Left forelimb (tissue), 1 donor: ENCODE measurements at places on chromosomes 2 and 18.

DNA sequence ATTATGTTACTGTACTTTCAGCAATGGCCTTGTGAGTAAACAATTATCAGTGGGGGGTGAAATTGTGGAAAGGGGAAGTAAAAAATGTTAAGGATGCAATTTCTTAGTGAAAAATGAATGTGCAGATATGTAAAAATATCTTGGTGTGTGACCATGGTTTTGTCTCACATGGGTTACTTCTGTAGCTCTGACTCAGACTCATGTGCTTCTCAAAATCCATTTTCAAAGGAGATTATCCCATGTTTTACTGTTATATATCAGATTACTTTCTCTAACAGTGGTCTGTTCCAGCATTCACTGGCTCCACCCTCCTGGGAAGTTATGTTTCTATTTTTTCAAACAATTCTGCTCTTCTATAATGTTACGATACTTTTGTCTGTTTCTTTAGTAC, 298.2 kb upstream of the COL3A1 start:
- DNase-seq = no peak

- no peak for DNase-seq
Observed at GRCh38 chr2:20303966-20304365, 46.7 kb downstream of the PUM2 start.

DNA sequence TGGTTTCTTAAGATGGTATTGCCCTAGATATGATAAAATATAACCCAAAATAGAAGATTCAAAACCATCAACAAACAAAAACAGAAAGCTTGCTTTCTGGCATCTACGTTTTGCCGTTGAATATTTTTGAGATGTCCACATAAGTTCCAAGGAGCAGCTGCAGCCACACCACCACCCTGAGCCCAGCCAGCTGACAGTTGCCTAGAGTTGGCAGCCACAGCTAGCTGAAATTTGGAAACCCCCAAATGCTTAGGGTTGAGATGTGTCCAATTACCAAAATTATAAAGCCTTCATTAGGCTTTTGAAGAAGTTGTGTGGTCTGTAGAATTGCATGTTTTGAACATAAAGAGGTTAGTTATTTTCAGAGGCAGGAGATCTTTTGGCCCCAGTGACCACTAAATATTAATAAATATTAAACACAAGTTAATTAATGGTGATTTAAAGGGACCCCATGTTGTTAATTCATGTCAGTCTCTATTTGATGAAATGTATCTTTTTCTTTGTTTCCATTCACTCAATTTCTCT, 118.1 kb upstream of the DTNA start:
- no peak for DNase-seq

DNA sequence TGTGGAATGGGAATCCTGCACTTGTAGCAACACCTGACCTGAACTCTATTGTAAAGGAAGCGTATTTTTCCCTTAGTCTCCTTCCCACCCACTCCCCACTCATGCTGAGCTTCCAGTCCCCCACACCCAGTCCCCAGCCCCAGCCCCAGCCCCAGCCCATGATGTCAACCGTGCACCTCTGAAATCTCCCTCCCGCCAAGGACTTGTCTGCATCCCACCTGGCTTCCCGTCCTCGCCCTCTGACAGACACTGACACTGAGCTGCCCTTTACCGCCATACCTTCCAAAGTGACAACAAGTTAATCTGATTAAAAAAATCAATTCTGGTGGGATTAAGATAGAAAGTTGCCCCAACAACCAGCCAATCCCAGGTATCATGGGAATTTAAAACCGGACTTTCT, 213.6 kb upstream of the CELF4 start:
- no peak for DNase-seq

- DNase-seq = no peak
Observed at GRCh38 chr2:176845718-176846117, 366.9 kb upstream of the HNRNPA3 start.

- DNase-seq = peak; percentile 28
Observed at GRCh38 chr18:12765126-12765525, 62.3 kb downstream of the PSMG2 start.

GRCh38 chr18:56221195-56222065, 417.0 kb downstream of the TXNL1 start:
- DNase-seq = no peak

GRCh38 chr2:204104811-204105210, 168.2 kb downstream of the ICOS start:
- DNase-seq = no peak

- no peak for DNase-seq
Observed at GRCh38 chr2:113291191-113291590, 12.5 kb upstream of the PAX8 start.

DNA sequence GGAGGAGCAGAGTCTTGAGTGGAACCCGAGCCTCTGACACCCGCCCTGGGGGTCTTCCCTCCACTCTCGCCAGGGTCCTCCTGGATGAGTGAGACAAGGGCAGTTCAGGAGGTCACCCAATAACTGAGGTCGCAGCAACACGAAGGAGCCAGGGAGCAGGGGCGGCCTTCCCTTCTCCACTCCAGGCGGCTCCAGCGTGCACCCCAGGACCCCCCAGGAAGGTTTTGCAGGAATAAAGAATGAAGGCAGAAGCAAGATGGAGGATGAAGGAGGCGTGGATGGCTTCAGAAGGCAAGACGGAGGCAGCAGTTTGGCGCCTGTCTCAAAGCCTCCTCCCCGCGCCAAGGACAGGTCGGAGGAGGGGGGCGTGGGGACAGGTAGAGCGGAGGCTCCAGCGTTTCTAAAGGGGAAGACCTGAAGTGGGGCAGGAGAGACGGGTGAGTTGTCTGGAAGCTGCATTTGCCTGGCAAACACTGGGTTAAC, 579 bp upstream of the ITM2C start:
- no peak for DNase-seq

DNA sequence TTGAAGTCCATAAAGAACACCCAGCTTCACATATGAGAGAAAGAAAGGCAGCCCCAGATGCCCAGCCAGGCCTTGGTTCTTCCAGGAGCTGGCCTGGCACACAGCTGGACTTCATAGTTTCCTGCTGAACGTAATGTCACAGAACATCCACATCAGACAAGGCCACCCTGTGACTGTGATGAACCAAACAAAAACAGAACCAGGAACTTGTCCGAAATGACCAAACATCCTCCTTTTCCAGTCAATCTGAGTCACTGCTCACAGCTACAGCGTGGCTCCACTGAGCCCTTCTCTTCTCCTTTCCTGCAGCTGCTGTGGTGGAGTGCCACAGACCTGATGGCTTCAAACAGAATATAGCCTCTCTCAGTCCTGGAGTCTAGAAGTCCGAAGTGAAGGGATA, 45.4 kb upstream of the PAPOLG start:
- DNase-seq = no peak

GRCh38 chr2:31693882-31694281, 113.1 kb upstream of the SRD5A2 start:
- DNase-seq = no peak

GRCh38 chr18:52596748-52597435, 256.9 kb downstream of the DCC start:
- no peak for DNase-seq

GRCh38 chr18:13363359-13363758, 144.8 kb downstream of the LDLRAD4 start:
- DNase-seq = no peak

- peak; percentile 84 for DNase-seq
Observed at GRCh38 chr2:230411570-230412370, 4.2 kb upstream of the SP100 start.

- DNase-seq = no peak
Observed at GRCh38 chr2:174693344-174693743, 70.9 kb downstream of the CHRNA1 start.

DNA sequence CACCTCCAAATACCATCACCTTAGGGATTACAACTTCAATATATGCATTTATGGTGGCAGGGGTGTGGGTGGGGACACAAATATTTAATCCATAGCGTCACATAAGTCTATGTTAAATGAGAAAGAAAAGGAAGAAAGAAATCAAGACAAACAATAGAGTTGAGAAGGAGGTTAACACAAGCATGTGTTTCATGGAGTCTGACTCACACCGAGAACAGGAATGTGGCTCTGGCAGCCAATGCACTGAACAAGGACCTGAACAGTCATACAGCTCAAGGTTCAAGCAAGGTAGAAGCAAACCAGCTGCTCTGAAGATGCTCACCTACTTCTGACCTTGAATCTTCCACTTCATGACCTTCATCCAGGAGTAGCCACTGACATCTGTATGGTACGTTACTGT, 36.2 kb upstream of the LPIN1 start:
- DNase-seq = no peak

DNA sequence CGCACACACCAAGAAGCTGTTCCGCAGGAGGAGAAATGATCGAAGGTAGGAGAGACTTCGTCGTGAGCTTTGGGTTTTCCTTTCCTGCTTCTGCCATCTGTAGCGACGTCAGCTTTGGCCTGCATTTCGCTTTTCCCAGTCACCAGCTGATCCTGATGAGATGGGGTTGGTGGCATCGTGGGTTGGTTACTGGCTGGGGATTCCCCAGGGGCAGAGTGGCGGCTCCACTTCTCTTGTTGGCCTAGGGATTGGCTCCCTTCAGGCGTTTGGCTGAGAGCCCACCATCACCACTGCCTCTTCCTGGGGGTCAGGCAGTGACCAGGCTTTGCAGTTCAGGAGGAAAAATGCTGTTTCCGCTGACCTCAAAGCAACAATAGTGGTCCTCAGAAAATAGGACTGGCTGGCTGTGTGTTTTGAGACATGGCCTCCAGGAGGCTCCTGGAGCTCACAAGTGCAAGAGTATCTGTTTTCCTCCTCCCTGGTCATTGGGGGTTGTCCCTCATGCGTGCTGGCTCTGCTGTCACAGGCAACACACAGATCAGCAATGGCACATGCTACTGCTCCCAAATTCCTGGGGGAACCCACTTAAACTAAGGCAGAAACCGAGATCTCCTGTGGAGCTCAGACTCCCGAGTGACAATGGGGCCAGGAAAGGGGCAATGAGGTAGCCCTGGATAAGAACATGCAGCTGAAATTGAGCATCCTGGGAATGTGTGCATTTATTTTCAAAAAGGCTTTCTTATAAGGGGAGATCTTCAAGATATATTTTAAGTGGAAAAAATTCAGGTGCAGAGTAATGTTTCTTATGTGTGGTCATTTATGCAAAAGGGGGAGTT, 173.0 kb downstream of the CTIF start:
- no peak for DNase-seq

DNA sequence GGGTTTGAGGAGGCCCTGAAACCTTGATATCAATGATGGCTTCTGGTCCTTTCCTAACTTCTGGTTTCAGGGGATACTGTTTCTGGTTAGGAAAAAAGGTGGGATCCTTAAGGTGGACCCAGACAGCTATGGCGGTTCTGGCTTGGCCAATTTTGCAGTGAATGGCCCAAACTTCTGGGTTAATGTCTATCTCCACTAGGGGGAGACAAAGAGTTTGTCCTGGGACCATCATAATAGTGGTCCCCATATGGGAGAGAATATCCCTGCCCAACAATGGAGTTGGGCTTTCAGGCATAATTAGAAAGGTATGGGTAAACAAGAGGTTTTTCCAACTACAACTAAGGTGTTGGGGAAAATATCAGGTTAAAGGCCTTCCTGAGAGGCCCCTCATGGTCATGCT, 273.5 kb downstream of the CALCRL start:
- no peak for DNase-seq

- no peak for DNase-seq
Observed at GRCh38 chr2:149204686-149205085, 125.7 kb upstream of the LYPD6 start.

GRCh38 chr2:122378521-122378920, 623.1 kb downstream of the TSN start:
- no peak for DNase-seq

DNA sequence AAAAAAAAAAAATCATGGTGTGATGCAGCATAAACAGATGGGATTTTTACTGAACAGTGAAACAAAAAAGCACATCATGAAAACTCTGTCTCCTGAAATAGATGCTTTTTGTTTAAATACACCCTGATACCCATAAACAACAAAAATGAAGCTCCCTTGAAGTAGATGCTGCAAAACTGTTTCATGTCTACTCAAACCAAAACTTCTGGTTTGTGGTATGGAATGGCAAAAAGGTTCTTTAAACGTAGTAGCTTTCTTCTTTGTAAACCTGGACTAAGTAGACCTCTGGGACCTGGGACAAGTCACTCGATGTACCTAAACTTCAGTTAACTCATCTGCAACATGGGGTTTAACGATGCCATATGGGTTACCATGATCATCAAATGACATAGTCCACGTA, 64.4 kb upstream of the RAPH1 start:
- DNase-seq = no peak

GRCh38 chr2:7022492-7023385, 105.5 kb downstream of the RNF144A start:
- DNase-seq = no peak

GRCh38 chr2:67437114-67437513, 40.0 kb downstream of the ETAA1 start:
- DNase-seq = no peak

DNA sequence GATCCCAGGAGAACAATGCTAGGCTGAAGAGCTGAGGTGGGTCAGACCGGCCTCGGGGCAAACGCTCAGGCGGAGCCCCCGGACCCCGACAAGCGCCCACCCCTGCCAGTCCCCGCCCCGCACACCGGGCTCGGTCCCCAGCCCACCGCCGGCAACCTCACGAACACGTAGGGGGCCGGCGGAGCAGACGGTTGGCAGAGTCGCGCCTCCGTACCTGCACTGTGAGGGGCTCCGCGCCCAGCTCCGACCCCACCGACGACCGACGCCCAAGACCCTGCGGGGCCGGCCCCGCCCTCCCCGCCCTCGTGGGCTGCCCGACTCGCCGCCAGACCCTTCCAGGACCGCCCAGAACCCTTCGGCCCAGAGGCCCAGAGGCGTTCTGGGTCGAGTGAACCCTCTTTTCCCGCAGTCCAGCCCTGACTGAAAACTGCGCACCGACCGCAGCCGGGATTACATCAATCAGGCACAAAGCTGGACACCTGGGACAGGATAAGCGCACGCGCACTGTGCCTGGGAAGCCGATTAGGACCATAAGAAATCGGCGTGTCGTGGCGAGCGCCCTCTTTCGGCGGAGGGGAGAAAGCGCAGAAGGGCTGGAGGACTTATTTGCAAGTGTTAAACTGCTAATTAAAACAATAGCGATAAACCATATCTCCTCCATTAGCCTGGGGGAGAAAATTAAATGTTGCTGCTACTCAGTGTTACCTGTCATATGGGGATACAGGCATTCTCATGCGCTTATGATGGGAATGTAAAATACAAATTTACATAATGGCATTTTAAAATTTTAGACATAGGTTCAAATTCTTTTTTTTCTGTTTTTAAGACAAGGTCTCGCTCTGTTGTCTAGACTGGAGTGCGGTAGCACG, 11.7 kb upstream of the DCTN1 start:
- peak; percentile 92 for DNase-seq

GRCh38 chr18:62848946-62849345, 133.6 kb downstream of the PHLPP1 start:
- no peak for DNase-seq

DNA sequence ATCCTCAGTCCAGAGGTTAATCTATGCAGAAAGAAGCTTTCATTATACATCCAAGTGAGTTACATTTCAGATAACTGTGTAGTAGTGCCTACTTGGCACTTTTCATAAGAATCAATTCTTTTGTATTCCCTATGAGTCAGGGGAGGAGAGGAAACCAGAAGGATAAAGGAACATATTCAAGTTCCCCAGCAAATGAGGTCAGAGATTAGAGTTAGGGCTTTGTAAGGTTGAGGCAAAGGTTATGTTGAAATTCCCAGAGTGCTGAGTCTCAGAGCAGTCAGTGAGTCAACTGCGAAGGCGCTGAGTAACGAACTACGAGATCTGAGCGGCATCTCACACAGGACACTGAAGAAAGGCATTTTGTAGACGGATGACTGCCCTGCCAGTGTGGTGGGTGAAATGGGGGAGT, 25.1 kb upstream of the ME2 start:
- DNase-seq = no peak

GRCh38 chr2:209956271-209956670, 46.2 kb upstream of the RPE start:
- no peak for DNase-seq

- DNase-seq = no peak
Observed at GRCh38 chr18:36153771-36154170, 24.1 kb downstream of the ELP2 start.
